ENCODE measurements at places on chromosomes 7 and 10. TPM values are rescaled to one million over a fixed set of nuclear protein-coding genes. Genes with fewer than 3 reads are reported as not detected.
A peak's percentile ranks its signal among the peaks of the same experiment; 100 is the strongest.

The SFTPA1 gene
- total RNA-seq, result 525 TPM

The FAM20C gene
- total RNA-seq, result 89.8 TPM

The DENND2A gene
- 6.7 TPM for total RNA-seq

The ZP3 gene
- total RNA-seq, result not detected

The HYAL4 gene
- not detected for total RNA-seq

The EIF4H gene
- total RNA-seq, result 71.2 TPM

The TMEM176B gene
- 108 TPM for total RNA-seq

The SLC26A3 gene
- not detected for total RNA-seq

The PALS2 gene
- 27.0 TPM for total RNA-seq

The TEX36 gene
- not detected for total RNA-seq

The GPR26 gene
- total RNA-seq, result not detected

The CUBN gene
- total RNA-seq, result 3.1 TPM

The PTPN20 gene
- total RNA-seq, result not detected

The LLCFC1 gene
- total RNA-seq, result not detected

The GNAT3 gene
- not detected for total RNA-seq

The MYL7 gene
- not detected for total RNA-seq

The PON3 gene
- total RNA-seq, result 4.3 TPM

The GCK gene
- total RNA-seq, result not detected

The RNF32 gene
- not detected for total RNA-seq

DNA sequence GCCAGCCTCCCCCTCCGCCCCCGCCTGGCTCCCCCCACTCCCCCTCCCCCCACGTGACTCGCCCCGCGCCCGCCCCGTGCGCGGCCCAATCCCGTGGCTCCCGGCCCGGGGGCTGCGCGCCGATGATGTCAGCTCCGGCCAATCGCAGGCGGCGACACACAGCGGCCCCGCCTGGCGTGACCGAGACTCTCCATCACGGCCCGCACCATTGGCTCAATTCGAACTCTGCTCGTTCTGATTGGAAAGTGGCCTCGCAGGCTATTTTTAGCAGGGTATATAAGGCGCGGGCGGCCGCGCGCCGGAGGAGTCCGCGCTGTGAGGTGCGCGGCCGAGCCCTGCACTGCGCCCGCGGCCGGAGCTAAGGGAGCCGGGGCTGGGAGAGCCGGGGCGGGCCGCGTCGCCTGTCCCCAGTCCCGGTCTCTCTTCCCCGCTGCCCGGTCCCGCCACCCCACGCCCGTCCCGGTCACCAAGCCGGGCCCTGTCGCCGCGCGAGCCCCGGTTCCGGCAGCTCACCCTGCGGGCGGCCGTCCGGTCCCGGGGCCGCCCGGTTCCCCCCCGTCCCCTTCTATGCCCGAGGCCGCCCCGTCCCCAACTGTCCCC, 342 bp upstream of the KLF6 start:
- peaks cover 18% of the 10 kb centered on the region for H3K36me3 ChIP-seq
- peak overlapping the region; percentile 64 for H3K4me3 ChIP-seq
- peak overlapping the region; percentile 100 for H3K27ac ChIP-seq
- no peaks in the 10 kb centered on the region for H3K27me3 ChIP-seq
- peaks cover 31% of the 10 kb centered on the region for H3K4me1 ChIP-seq
- DNase-seq, result peak; percentile 99

DNA sequence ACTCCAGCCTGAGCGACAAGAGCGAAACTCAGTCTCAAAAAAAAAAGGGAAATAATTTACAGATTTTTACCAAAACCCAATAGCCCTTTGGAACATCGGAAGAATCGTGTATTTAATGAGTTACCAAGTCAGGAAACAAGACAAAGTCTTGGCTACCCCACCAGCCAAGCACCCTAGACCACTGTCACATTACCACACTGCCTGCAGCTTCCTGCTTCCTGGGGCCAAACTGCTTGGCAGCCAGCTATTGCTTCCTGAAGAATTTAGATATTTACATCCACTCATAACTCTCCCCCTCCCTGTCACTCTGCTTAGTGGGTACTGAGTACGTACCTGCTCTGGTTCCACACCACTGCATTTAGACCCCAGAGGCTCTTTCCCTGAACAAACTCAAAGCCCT, 14.1 kb upstream of the TNPO3 start:
- DNase-seq, result no peak
- H3K27ac ChIP-seq, result no peak overlapping the region
- no peaks in the 10 kb centered on the region for H3K36me3 ChIP-seq
- no peaks in the 10 kb centered on the region for H3K27me3 ChIP-seq

GRCh38 chr7:106463851-106464611, 179.2 kb upstream of the NAMPT start:
- no peak for DNase-seq
- peaks cover 37% of the 10 kb centered on the region for H3K4me1 ChIP-seq
- no peaks in the 10 kb centered on the region for H3K36me3 ChIP-seq

GRCh38 chr10:15043674-15044073, at the start of gene OLAH:
Gene OLAH, plus strand, starts transcription at chr10:15043943. Its CDS starts 3,346 bp downstream, at chr10:15047289.
- no peaks in the 10 kb centered on the region for H3K27me3 ChIP-seq
- DNase-seq, result no peak

DNA sequence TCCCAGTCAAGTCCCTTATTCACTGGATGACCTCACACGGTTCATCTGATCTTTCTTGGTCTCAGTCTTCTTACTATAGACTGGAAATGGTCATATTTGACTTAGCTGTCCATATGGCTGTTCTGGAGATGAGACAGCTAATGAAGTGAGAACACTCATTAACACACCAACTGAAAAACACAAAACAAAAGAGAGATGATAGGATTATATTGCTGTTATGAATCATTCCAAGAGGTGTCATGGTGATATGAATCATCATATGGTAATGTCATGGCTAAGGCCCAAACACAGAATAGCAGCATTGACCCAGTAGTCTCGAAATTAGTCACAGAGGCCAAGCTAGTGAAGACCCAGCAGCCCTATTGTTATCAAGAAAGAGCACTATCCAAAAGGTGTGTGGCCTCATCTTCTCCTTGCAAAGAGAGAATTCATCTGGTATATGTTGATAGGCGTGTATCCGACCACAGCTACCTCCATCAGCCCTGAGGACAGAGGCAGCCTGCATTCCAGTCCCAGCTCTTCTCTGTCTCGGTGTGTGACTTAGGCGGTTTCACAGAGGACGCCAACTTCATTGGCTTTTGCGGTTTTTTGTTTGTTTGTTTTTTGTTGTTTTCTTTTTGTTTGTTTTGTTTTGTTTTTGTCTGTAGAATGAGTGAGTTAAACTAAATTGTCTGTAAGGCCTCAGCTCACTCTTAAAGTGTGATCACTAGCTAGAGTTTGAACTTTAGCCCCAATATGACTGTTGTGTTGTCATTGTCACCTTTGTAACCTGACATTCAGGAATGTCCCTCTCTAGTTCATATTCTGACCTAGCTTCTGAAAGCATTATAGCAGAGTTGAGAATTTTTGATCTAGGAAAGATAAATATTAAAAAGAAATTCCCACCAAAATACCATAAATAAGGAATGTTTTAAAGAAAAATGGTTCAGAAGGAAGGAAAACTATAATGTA, 97.4 kb upstream of the PDCD4 start:
- no peaks in the 10 kb centered on the region for H3K27me3 ChIP-seq
- no peak for DNase-seq
- no peaks in the 10 kb centered on the region for H3K4me1 ChIP-seq
- H3K27ac ChIP-seq, result no peak overlapping the region

GRCh38 chr10:15745751-15746150, 26.0 kb upstream of the ITGA8 start:
- no peak for DNase-seq
- no peaks in the 10 kb centered on the region for H3K4me1 ChIP-seq
- H3K4me3 ChIP-seq, result no peak overlapping the region
- no peaks in the 10 kb centered on the region for H3K36me3 ChIP-seq
- H3K27ac ChIP-seq, result no peak overlapping the region
- no peaks in the 10 kb centered on the region for H3K27me3 ChIP-seq

- DNase-seq, result no peak
- peaks cover 46% of the 10 kb centered on the region for H3K4me1 ChIP-seq
Measured at GRCh38 chr10:87658858-87659555, 671 bp upstream of the PAPSS2 start.

GRCh38 chr7:137960020-137960419, 41.9 kb downstream of the CREB3L2 start:
- peaks cover 5% of the 10 kb centered on the region for H3K36me3 ChIP-seq
- H3K27me3 ChIP-seq, result no peaks in the 10 kb centered on the region
- H3K4me3 ChIP-seq, result no peak overlapping the region
- no peak for DNase-seq
- H3K4me1 ChIP-seq, result peaks cover 24% of the 10 kb centered on the region
- no peak overlapping the region for H3K27ac ChIP-seq

DNA sequence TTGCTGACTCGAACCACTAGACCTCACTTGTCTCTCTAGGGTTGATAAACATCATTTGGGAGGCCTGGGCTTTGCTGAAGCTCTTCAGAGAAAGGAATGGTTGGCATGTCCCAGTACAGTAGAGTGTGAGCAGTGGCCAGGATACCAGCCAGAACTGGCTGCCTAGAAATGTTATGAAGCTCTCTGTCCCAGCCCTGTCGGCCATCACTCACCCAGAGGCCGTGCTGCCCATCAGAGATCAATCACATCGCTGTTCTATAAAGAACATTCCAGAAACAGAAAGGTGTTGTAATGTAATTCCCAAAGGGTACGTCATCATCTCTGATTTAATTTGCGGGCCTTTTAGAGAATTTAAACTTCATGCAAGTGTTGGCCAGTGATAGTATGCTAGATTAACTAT, 111.5 kb downstream of the PRPF18 start:
- DNase-seq, result no peak
- no peaks in the 10 kb centered on the region for H3K27me3 ChIP-seq
- H3K4me1 ChIP-seq, result no peaks in the 10 kb centered on the region
- no peak overlapping the region for H3K27ac ChIP-seq
- no peak overlapping the region for H3K4me3 ChIP-seq

- peaks cover 6% of the 10 kb centered on the region for H3K4me1 ChIP-seq
- no peak overlapping the region for H3K27ac ChIP-seq
- H3K36me3 ChIP-seq, result no peaks in the 10 kb centered on the region
- DNase-seq, result no peak
- H3K4me3 ChIP-seq, result no peak overlapping the region
Measured at GRCh38 chr10:50937230-50937907, 51.9 kb upstream of the A1CF start.

GRCh38 chr7:148022832-148023231, 567.7 kb upstream of the C7orf33 start:
- H3K27ac ChIP-seq, result no peak overlapping the region
- H3K36me3 ChIP-seq, result no peaks in the 10 kb centered on the region
- H3K4me1 ChIP-seq, result no peaks in the 10 kb centered on the region

DNA sequence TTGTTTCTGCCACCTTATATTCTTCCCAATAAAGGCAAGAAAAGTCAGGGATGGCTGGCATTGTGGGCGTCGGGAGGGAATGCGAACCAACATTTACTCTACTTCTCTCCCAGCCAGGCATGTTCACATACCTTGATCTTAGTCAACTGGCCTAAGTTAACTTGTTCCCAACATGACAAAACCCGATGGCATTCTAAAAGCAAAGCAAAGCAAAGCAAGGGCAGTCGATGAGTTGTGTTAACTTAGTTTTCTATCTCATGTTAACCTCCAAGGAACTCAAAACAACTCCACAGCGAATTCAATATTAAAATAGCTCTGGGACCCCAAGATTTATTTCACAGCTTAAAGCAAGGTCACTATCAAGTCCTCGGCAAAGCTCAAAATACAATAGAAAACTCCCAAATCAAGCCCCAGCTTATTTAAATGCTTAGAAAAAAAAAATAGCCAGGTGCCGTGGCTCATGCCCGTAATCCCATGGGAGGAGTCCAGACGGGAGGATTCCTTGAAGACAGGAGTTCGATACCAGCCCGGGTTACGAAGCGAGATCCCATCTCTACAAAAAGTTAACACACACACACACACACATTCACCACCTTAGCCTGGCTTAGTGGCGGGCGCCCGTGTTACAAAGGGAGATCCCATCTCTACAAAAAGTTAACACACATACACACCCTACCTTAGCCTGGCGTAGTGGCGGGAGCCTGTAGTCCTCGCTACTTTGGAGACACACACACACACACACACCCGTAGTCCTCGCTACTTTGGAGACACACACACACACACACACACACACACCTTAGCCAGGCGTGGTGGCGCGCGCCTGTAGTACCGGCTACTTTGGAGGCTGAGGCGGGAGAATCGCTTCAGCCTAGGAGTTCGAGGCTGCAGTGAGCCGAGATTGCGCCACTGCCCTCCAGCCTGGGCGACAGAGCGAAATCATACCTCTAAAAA, 901 bp upstream of the CCNY start:
- H3K4me3 ChIP-seq, result peak overlapping the region; percentile 99
- no peak for DNase-seq
- no peaks in the 10 kb centered on the region for H3K36me3 ChIP-seq
- H3K4me1 ChIP-seq, result peaks cover 82% of the 10 kb centered on the region

- no peak overlapping the region for H3K4me3 ChIP-seq
- H3K27ac ChIP-seq, result peak overlapping the region; percentile 67
- no peak for DNase-seq
Measured at GRCh38 chr10:122308417-122309141, 37.5 kb downstream of the BTBD16 start.

DNA sequence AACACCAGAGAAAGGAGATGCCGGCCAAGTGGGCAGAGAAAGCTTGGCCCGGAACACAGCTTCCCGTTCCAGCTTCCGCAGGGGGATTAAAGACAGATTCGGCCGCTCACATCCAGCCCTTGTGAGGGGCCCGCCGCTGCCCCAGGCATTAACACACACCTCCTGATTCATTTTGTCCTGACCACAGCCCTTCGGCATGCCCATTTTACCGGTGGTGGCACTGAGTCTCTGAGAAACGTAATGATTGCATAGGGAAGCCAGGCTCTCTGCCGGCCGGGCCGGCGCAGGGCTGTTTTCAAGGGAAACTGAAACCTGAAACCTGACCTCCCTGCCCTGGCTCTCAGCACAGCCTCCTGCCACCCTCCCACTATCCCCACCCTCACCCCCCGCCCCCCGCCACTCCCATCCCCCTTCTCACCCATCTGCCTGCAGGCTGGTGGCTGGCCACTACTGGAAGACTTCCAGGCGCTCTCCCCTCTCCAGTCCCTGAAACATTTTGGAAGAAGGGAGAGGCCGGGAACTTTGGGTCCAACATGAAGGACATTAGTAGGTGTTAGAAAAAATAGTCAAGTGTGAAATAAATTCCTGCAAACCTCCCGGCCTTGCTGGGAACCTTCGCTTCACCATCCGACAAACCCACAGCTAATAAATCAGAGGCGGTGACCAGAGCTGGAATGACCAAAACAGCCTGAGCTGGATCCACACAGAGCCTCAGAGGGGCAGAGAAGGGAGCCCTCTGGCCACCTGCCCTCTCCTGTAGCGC, 83.5 kb upstream of the CUX1 start:
- H3K27me3 ChIP-seq, result no peaks in the 10 kb centered on the region
- H3K4me3 ChIP-seq, result peak overlapping the region; percentile 31
- peak; percentile 88 for DNase-seq
- H3K27ac ChIP-seq, result peak overlapping the region; percentile 67
- H3K4me1 ChIP-seq, result peaks cover 27% of the 10 kb centered on the region

GRCh38 chr10:34031400-34031799, 696.9 kb upstream of the NRP1 start:
- H3K27ac ChIP-seq, result no peak overlapping the region
- no peaks in the 10 kb centered on the region for H3K36me3 ChIP-seq
- H3K4me1 ChIP-seq, result peaks cover 6% of the 10 kb centered on the region
- H3K4me3 ChIP-seq, result no peak overlapping the region
- H3K27me3 ChIP-seq, result no peaks in the 10 kb centered on the region

GRCh38 chr7:114051871-114052331, 133.1 kb upstream of the PPP1R3A start:
- H3K27ac ChIP-seq, result no peak overlapping the region
- H3K27me3 ChIP-seq, result no peaks in the 10 kb centered on the region
- no peak overlapping the region for H3K4me3 ChIP-seq
- H3K36me3 ChIP-seq, result no peaks in the 10 kb centered on the region
